Heart right ventricle (tissue), 16 donors: ENCODE measurements at places on chromosomes 4 and X. TPM values are rescaled to one million over a fixed set of nuclear protein-coding genes. Genes with fewer than 3 reads are reported as not detected.
A peak's percentile ranks its signal among the peaks of the same experiment; 100 is the strongest.

MMAA gene
- polyA plus RNA-seq, result 7.1 TPM

STPG2 gene
- polyA plus RNA-seq, result 0.04 TPM

TNIP2 gene
- 25.8 TPM for polyA plus RNA-seq

HS6ST2 gene
- polyA plus RNA-seq, result not detected

TLR10 gene
- polyA plus RNA-seq, result not detected

HMGB3 gene
- 8.9 TPM for polyA plus RNA-seq

SPANXN4 gene
- not detected for polyA plus RNA-seq

PPP4R3C gene
- polyA plus RNA-seq, result not detected

PAGE5 gene
- not detected for polyA plus RNA-seq

DUSP21 gene
- polyA plus RNA-seq, result not detected

CLDN22 gene
- not detected for polyA plus RNA-seq

TMPRSS11F gene
- not detected for polyA plus RNA-seq

SOD3 gene
- 31.9 TPM for polyA plus RNA-seq

GRIA2 gene
- polyA plus RNA-seq, result not detected

SNCA gene
- polyA plus RNA-seq, result 2.5 TPM

MGAT4D gene
- polyA plus RNA-seq, result not detected

MAGED4 gene
- 0.59 TPM for polyA plus RNA-seq

ESX1 gene
- not detected for polyA plus RNA-seq

PNMA6F gene
- not detected for polyA plus RNA-seq

FOXP3 gene
- not detected for polyA plus RNA-seq

GDI1 gene
- polyA plus RNA-seq, result 117 TPM

GRCh38 chr4:137638934-137639333 is 106.6 kb upstream of the PCDH18 start:
- DNase-seq, result no peak

GRCh38 chrX:154091678-154092077 is 5.8 kb downstream of the MECP2 start:
- no peak for DNase-seq

DNA sequence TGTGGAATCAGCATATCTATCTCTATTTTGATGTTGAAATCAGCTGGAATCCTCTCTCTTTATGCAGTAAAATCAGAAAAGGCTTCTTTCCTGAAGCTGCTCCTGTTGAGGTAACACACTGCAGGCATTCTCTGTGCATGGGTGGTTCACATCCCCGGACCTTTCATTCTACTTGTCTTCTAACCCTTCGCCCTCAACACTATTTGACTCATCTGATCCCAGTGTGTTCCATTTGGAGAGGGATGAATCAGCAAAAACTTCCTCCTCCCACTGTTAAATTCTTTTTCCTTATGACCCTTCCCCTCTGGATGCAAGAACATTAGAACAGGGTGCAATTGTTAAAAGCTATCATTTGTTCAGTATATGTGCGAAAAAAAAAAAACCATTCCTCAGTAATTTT is 67.4 kb downstream of the RNF150 start:
- DNase-seq, result no peak

DNA sequence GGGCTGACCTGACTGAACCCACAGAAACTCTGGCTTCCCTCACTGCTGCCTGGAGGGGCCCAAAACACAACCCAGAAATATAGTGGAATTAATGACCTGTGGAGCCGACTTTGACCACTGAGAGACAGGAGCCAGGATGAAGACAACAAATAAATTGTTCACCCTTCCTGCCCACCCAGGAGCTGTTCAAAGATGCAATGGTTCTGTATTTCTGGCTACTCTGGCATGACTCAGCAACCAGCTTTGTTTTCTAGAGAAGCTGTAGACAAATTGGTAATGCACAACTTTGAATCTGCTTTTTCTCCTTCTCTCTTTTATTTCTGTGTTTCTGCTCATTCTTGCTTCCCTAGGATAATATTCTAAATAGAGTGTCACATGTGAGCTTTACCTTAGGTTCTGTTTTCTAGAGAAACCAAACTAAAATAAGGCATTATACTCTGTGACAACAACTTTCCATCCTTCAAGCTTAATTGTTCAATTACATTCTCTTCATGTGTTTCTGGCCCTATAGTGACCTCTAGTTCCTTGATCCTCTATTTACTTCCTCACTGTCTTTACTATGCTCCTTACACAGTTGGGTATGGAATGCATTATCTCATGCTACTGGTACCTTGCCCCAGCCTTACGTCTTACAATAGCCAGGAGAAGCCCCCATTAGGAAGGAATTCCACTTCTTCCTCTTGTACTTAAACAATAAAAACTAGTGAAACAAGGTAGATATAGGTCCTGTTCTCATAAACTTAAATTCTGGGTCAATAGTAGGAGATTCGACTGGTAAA is 6.5 kb upstream of the PRKG2 start:
- no peak for DNase-seq

GRCh38 chr4:112511093-112511802 is 4.7 kb downstream of the NEUROG2 start:
- DNase-seq, result no peak

DNA sequence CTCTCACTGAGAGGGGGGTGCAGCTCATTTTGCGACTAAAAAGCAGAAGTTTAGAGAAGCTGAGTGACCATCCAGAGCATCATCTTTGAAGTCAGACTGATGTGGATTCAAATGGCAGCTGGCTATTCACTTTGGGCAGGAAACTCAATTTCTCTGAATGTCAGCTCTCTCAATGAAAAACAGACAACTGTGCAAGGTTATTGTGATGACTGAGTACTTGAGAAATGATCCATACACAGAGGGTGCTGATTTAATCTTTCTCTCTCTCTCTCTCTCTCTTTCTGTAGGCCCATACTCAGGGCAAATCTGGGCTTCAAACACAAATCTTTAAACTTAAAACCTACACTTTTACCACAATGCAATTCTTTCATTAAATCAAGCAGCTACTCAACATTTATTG is 185.8 kb upstream of the SLIT2 start:
- DNase-seq, result no peak

DNA sequence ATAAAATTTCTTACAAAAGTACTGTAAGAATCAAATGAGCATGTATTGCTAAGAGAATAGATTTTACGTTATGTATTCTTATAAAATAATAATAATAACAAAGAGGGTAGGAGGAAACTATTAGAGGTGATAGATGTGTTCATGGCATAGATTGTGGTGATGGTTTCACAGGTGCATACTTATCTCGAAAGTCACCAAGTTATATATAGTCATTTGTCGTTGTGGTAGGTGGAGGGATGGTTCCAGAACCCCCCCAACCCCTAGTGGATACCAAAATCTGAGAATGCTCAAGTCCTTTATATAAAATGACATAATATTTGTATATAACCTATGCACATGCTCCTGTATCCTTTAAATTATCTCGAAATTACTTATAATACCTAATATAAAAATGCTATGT is 36.7 kb upstream of the H2AZ1 start:
- no peak for DNase-seq

DNA sequence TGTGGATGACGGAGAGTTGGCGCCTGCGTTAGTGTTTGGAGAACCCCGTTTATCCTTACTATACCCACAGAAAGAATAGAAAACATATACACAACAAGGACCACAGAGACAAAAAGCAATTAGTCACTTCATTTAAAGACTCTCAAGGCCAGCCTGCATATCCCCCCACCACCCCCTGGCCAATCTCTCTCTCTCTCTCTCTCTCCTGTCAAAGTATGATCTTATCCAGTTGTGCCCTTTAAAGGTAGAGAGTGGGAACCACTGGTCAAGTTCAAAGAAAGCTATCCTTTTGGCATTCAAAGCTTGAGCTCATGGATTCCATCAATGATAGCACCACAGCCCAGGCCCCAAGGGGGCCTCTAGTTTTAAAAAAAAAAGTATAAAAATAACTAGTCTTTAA is 180.3 kb upstream of the MBNL3 start:
- DNase-seq, result no peak

- no peak for DNase-seq
Observed at GRCh38 chrX:625137-625691, 5.4 kb upstream of the SHOX start.

GRCh38 chr4:69092190-69092589 is 4.1 kb upstream of the UGT2B7 start:
- no peak for DNase-seq

GRCh38 chrX:72245461-72246089 is 6.7 kb upstream of the ERCC6L start:
- DNase-seq, result peak; percentile 4

- no peak for DNase-seq
Observed at GRCh38 chrX:110108381-110108821, 105.5 kb downstream of the TMEM164 start.

DNA sequence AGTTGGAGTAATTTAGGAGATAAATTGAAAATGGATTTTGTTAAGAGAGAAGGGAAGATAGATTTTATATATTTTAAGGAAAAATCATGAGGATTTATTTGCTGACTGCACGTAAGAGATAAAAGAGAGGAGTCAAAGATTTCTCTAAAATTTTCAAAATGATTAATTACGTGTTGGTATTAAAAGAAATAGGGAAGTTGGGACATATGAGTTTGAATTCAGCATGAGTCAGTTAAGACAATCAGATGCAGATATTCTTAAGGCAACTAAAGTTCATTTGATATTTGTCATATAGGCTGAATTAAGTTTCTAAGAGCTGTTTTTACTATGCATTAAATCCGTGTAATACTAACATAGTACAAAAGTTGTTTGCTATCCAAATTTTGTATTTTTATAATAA is 46.9 kb downstream of the TET2 start:
- no peak for DNase-seq

- no peak for DNase-seq
Observed at GRCh38 chr4:187491286-187491685, 504.3 kb upstream of the ZFP42 start.

- DNase-seq, result no peak
Observed at GRCh38 chrX:11557120-11557519, 108.6 kb downstream of the ARHGAP6 start.

DNA sequence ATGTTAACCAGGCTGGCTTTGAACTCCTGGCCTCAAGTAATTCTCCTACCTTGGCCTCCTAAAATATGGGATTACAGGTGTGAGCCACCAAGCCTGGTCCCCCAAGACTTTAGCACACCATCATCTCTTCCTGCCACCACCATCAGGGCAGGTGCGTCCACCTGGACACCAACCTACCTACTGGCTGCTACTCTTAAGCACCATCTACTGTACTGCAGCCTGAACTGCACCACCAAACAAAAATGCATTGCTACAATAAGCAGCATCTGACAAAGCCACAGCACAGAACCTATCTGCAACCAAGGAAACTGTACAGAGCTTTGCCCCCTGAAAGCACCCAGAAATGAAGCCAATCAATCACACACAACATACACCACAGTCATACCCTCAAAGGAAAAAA is 139.7 kb downstream of the EFHC2 start:
- no peak for DNase-seq

DNA sequence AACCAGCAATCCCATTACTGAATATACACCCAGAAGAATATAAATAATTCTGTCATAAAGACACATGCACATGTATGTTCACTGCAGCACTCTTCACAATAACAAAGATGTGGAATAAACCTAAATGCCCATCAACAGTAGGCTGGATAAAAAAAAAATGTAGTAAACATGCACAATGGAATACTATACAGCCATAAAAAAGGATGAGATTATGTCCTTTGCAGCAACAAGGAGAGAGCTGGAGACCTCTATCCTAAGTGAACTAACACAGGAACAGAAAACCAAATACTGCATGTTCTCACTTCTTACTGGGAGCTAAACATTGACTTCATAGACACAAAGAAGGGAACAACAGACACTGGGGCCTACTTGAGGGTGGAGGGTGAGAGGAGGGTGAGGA is 2067.7 kb downstream of the ARAP2 start:
- DNase-seq, result no peak

GRCh38 chr4:116357758-116358157 is 727.6 kb downstream of the TRAM1L1 start:
- DNase-seq, result no peak

- peak; percentile 61 for DNase-seq
Observed at GRCh38 chr4:87044511-87045233, 109.9 kb downstream of the AFF1 start.

- no peak for DNase-seq
Observed at GRCh38 chr4:114017120-114017917, 37.9 kb upstream of the ARSJ start.

GRCh38 chr4:187444061-187444460 is 551.5 kb upstream of the ZFP42 start:
- DNase-seq, result no peak

GRCh38 chrX:68112321-68112720 is 321.0 kb downstream of the OPHN1 start:
- DNase-seq, result no peak

GRCh38 chr4:56301997-56302496 is 85.2 kb downstream of the AASDH start:
- DNase-seq, result no peak

DNA sequence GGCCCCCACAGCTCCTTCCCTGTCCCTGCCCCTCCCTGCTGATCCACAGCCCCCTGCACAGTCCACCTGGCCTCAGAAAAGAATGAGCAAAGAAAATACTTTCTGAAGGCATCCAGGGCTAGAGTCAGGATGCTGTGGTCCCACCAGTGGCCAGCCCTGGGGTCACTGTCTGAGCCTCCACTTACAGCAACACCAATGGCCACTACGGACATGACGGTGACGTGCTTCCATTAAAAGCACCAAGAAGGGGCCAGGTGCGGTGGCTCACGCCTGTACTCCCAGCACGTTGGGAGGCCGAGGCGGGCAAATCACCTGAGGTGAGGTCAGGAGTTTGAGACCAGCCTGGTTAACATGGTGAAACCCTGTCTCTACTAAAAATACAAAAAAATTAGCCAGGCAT is 4.0 kb downstream of the JAKMIP1 start:
- no peak for DNase-seq

DNA sequence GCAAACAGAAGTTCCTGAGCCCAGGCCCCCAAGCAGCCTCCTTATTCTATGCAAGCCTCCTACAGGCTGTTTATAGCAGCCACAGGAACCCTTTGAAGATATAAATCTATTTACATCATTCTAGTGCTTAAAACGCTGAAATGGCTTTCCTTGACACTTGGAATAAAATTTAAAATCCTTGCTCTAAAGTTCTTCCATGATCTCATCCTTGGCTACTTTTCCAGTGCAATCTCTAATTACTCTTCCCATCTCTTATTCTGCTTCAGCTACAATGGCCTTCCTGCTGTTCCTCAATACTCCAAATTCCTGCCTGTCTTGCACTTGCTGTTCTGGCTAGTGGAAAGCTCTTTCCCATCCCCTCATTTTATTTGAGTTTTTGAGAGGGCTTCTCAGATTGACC is 634.2 kb upstream of the NR3C2 start:
- no peak for DNase-seq

- no peak for DNase-seq
Observed at GRCh38 chr4:122898370-122899150, 23.8 kb downstream of the NUDT6 start.
